ENCODE measurements at places on chromosomes 7 and 10. TPM values are rescaled to one million over a fixed set of nuclear protein-coding genes. Genes with fewer than 3 reads are reported as not detected.
A peak's percentile ranks its signal among the peaks of the same experiment; 100 is the strongest.

Gene ITPRID1
- total RNA-seq = not detected

Gene PLEKHS1
- total RNA-seq = 0.12 TPM

DNA sequence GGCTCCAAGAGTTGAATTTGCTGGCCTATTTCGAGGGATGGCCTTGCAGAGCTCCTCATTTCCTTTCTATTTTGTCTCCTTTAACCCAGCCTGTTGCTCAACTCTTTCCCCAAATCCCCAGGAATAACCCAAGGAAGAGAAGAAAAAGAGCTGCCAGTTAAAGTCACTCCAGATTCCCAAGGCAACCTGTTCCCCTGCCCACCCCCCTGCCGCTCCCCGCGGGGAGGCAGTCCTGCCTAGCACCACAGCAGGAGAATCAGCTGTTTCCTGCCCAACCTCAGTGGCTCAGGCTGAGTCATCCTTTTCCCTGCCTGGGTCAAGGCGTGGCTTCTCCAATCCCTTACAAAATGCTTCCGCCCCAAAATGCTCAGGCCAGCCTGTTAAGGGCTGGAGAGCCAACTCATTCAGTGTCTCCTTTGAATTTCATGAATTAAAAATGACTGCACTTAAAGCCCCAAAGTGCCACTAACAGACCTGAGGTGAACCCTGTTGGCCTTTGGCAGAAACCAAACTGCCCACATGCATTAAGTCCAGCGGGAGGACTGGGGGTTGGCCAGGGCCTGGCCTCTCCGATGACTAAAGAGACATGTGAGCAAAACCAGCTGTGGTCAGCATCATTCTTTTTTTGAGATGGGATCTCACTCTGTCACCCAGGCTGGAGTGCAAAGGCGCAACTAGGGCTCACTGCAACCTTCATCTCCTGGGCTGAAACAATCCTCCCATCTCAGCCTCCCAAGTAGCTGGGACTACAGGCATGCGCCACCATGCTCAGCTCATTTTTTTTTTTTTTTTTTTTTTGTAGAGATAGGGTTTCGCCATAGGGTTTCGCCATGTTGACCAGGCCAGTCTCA is 83.2 kb upstream of the KIF5B start:
- ATAC-seq = peak; percentile 98

DNA sequence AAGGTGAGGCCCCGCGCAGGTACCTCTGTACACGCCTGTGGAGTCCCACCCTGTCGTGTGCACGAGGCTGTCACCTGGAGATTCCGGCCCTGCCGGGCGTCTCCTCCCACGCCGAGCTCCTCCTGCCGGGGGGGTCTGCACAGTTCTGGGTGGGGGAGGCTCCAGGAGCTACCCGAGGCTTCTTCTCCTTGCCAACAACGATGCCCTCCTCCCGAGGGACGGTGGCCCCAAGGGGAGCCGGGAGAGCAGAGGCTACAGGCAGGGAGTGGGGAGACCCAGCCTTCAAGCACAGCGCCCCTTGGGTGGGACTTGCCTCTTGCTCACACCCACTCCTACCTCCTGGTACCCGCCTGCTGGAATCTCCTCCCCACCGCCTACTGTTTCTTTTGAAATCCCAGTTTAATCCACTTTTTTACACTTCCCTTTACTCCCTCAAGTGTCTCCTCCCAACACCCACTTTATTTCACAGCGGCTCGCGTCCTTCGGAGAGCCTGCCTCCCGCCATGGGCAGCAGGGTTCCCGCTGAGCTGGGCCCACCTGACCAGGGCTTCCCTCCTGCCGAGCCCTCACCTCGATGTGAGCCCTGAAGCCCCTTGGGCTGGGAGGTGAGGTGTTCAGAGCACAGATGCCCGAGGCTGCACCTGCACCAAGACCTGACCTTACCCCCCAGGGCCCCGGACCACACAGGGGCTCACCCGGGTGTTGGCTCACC is 338.1 kb downstream of the DNAJB6 start:
- peak; percentile 31 for ATAC-seq

DNA sequence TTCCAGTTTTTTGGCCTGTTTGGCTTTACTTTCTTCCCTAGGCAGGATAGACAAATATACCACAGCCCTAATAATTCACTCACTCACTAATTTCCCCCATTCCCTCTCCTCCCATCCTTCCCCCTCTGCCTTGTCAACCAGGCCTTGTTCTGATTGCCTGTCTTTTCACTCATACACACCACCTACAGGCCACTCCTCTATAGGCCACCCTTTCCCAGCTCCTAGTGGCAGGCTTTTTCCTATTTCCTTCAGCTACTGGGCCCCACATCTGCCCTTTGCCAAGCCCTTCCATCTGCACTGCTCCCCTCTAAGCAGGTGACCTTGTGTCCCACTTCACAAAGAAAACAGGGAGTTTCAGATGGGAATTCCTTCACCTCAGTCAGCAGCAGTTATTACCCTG is 59.8 kb upstream of the MSRB2 start:
- no peak for ATAC-seq

- no peak for ATAC-seq
These were observed 112.1 kb downstream of the SGMS1 start for GRCh38 chr10:50511492-50512213.

DNA sequence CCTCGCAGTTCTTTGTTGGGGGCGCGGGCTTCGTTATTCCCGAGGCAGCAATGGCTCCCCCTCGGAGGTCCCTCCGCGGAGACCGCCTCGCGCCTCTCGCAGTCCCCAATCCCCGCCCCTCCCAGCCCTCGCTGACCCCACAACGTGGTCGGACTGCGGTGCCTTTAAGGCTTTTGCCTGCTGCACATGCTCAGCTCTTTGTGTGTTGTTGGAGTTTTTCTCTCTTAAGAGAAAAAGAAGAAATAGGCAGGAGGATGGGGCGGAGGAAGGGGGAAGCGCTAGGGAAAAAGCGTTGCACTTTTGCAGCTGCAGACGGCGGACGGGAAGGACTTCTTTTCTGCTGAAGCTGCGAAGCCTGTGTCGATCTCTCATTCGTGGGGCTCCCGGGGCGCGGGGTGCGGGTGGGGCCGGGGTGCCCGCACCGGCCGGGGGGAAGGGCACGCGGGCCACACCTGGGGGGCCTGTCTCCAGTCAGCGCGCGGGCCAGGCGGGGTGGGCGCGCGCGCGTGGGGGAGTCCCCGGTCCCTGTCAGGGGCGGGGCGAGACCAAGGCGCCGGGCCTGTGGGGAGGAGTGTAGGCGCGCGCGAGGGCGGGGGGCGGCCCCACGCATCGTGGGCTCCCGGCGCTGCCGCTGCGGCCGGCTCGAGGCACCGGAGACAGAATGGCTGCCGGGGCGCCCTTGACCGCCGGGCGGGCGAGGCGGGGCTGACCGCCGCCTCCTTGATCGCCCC is 445 bp upstream of the ATRNL1 start:
- peak; percentile 79 for ATAC-seq

GRCh38 chr7:82701949-82702348 is 258.4 kb upstream of the CACNA2D1 start:
- ATAC-seq = no peak

DNA sequence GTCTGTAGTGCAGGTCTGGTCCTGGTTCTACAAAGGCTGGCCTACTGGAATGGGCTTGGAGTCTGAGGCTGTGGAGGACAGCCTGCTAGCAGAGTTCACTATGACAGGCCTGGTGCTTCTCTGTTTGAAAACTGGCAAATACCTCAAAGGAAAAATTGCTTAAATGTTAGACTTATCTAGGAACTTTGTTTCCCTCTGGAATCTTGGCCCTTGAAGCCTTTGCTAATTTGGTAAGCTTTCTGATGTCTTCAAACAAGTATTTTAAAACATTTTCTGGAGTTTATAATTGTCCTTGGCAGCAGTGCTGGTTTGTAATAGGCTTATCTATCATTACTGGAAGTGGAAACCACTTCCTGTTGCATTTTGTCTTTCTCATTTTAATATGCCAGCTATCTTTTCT is 139.7 kb downstream of the TMEM26 start:
- ATAC-seq = no peak

DNA sequence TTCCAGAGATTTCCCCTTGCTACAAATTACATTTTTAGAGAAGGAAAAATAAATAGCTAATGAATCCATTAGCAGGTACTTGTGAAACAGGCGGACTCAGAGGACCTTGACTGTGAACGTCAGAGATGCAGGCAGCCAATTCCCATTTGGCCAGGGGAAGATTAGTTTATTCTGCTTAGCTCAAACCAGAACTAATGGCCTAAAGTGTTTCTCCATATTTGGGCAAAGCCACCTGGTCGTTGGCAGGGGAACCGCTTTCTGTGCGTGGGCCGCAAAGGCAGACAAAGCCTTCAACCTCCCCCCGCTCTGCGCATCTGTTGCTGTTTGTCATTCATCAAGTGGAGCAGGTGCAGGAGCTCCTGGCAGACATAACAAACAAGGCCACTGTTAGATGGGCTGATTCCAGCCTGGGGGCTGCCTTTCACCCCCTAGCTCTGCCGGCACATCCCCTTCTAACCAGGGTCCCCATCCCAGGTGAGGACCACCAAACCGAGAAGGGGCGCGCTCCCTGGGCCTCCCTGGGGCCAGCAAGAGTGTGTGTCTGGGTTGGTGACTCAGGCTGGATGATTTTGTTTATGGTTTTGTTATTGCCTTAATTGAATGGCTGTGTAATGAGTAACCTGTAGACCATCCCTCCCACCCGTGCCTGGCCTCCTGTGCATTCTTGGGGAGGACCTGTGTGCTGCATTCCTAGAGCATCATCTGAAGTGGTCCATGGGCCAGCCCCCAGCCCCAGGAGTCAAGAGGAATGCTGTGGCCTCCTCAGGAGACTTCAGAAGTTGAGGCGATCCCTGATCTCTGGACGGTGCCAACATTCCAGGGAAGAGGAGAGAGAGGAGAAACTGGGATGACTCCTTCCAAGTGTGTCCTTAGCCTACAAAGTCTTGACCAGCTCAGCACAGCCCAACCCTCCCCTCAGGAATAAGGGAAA is 14.5 kb upstream of the CPA1 start:
- peak; percentile 25 for ATAC-seq

DNA sequence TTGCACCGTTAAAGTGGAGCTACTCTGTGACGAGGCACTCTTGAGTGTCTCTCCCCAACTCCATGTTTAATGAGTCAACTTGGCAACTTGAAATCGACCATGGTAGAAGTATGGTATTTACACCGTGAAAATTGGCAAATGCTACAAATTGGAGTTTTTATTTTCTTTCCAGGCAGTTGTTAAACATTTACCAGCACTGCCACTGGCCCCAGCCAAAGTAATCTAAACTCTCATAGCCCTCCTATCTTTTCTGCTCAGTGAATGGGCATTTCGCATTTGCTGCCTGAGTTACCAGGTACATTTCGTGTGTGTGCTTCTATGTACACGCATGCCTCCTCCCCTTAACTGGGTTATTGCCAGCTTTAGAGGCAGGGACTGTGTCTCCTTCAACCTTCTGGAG is 83.3 kb downstream of the NHLRC2 start:
- no peak for ATAC-seq

DNA sequence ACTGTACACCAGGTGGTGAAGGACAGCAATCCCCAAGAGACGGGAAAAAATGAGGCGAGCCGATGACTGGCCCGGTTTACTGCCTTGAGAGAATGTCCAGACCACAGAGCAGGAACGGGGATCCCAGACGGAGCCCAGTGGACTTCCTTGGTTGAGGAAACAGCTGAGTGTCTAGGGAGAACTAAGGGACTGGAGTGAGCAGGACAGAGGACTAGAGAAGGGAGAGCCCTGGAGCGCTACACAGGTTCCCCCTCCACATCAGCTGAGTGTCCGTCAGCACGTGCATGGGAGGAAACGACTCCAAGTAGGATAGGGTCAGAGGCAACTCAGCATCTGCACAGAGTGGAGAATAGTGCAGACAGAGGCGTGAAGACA is 7.1 kb upstream of the WDR86 start:
- peak; percentile 22 for ATAC-seq

DNA sequence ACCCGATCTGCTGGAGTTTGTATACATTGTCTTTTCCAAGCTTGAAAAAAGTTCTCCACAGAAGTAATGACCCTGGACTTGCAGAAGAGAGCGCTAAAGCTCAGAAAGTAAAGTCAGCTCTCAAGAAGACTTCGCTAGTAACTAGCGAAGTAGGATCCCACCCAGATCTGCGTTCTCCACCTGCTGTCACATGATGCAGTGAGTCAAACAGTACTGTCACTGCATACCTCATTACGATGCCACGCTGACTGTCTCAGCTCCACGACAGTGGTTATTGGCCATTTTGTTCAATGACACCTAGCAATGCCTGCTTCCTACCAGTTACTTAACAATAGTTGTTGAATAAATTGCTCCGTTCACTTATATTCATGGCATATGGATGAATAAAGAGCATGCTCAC is 29.7 kb upstream of the SEC61G start:
- ATAC-seq = peak; percentile 83

DNA sequence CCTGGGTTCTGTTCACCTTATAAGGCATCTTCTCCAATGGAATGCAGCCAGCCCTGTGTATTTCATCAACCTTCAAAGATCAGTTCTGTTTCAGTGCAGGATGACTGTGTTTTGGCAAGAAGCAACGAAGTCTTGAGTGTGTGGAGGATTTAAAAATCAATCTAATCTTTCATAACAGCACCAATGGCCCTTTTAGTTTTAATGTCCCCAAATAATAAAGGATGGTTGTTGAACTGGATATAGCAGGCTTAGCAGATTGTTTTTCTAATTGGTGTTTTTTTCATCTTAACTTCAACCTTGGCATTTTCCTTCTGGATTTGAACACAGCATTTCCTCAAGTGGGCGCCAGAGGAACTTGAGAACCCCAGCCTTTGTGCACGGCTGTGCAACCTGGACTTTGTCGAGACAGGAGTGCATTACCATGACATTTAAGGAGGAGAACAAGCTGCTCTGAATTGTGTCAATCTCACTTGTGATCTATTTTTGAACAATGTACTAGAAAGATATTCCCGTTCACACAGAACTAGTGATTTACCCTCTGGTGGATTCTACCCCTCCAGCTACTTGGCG is 313.3 kb upstream of the AKR1E2 start:
- peak; percentile 47 for ATAC-seq

DNA sequence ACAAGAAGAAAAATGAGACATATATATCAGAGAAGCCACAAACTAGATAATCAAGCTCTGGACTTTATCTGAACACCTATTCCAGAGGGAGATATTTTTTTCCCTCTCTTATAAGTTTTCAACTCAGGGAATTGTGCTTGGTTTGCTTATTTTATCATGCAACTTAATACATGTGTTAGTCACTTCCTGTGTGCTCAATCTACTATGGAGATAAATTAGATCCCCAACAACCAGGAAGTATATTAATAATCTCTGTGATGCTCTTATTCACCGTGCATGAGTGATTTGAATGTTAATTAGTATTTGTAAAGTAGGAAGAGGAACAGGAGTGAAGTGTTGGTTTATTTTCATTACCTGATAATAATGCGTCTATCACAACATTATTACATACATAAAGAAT is 38.8 kb upstream of the ZNF365 start:
- no peak for ATAC-seq

- ATAC-seq = no peak
These were observed 135.8 kb downstream of the TEX36 start for GRCh38 chr10:125547010-125547650.

GRCh38 chr7:103130901-103131624 is 17.8 kb downstream of the NAPEPLD start:
- ATAC-seq = no peak
